ENCODE measurements at places on chromosomes 1 and 21.
A peak's percentile ranks its signal among the peaks of the same experiment; 100 is the strongest.

- DNase-seq = no peak
Observed at GRCh38 chr21:14762734-14763694, 216.9 kb upstream of the SAMSN1 start.

- no peak for DNase-seq
Observed at GRCh38 chr1:220809704-220810103, 23.0 kb downstream of the MTARC1 start.

DNA sequence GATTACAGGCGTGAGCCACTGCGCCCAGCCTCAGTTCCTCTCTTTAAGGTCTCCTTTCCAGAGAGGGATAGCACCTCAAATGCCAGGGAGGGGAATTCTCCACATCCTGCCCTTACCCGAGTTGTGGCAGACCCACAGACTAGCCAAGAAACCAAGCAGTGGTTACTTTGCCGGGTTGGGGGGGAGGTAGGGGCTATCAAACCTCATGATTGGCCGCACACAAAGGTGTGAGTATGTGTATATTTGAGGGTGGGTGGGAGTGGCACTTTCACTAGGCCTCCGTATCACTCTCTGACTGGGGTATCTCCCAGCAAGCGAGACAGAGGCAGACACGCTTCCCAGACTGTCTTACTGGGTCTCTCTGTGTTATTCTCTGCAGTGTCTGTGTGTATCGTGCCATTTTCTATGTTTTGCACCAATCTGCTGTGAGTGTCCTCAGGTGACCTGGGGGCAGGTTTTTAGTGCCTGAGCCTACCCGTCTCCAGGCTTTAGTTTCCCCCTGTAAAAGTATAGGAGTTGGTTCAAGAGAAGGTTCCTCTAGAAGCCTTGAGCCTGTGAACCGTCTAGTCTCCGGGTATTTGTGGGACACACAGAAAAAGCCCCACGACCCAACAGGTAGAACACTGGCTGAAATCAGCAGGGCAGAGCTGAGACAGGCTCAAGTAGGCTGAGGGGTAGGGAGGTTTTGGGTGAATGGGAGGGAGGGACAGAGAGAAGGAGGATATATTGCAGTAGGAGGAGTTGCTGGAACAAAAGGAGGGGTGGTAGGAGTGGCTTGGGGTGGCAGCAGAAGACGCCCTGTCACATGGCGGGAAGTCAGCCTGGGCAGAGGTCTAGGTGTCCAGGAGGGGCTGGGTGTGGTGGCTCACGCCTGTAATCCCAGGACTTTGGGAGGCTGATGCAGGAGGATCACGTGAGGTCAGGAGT is 10.3 kb downstream of the LMNA start:
- DNase-seq = no peak

- no peak for DNase-seq
Observed at GRCh38 chr1:34842952-34843371, 16.6 kb downstream of the SMIM12 start.

DNA sequence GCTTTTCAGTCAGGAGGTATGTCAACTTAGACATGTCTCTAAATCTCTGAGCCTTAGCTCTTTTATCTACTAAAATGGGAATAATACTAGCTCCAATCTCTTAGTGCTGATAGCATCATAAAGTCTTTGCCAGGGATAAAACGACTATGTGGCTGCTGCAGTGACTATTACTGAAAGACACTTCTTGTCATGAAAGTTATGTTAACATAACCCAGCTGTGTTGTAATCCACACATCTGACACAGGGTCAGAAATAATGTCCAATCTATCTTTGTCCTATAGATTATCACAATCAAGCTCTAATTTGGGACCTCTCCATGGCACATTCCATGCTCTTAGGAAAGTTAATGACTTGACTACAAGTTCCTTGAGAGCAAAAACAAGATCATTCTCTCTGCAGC is 62.8 kb downstream of the JAK1 start:
- no peak for DNase-seq

DNA sequence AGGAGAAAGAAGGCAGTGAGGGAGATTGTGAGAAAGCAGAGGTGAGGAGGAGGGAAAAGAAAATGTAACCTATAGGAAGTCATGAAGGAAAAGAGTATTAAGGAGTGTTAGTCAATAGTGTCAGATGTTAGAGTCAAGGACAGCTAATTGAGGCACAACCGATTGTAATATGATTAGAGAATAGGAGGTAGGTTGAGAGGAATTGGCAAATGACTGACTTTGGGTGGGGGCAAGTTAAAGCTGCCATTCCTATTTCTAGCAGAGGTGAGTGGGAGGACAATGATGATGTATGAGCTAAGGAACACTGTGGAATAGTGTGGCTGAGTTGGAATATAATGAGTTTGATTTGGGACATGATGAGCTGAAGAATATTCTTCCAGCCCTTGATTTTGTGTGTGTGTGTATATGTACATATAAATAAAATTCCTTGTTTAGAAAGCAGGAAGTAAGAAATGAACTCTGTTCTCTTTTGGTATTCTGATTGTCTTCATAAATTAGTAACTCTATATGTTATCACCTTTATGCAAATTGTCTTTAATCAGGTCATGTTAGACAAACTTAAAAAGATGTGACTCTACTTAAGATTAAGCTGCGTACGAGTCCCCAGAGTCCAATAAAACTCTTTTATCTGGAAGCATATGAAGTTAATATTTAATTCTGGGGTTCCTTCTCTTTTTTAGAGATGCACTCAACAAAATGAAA is 98.4 kb downstream of the FNBP1L start:
- DNase-seq = no peak

GRCh38 chr1:3557366-3557765 is 53.9 kb downstream of the MEGF6 start:
- no peak for DNase-seq

- no peak for DNase-seq
Observed at GRCh38 chr1:7667625-7668218, 103.4 kb upstream of the VAMP3 start.

- DNase-seq = no peak
Observed at GRCh38 chr1:70146488-70146887, 58.9 kb downstream of the LRRC40 start.

- DNase-seq = no peak
Observed at GRCh38 chr1:27087371-27088220, 67.3 kb downstream of the SLC9A1 start.

GRCh38 chr21:17858747-17859146 is 39.6 kb upstream of the C21orf91 start:
- no peak for DNase-seq

DNA sequence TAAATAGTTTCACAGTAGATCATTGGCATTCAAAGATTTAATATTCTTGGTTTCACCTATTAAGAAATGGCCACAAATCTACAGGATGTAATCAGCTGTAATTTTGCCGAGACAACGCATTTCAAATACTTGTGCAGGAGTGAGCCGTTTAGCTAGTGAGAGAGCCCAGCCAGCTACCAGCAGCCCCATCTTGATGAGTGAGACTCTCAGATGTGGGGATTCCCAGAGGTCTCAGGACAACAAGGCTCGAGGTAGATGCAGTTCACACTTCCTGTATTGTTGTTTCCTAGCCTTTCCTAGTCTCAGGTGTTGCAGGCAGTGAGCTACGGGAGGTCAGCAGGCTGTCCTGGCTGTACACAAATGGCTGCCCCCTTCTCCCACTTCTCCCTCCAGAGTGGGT is 108.6 kb downstream of the PBX1 start:
- no peak for DNase-seq

DNA sequence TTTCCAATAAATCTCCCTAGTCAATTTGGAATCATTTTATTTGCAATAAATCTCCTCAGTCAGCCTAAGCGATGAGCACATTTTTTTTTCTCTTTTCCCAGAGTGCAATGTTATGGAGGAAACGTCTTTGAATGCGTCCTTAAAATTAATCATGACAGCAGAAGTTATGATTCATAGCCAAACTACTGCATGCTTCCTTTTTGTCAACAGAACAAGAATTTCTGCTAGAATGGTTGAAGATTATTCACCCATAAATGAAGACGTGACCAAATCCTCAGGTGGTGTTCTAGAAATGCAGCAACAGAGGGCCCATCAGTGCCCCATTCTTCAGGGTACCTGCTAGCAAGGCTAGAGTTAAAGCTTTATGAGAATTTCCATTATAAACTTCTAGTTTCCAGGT is 407.9 kb upstream of the PKN2 start:
- no peak for DNase-seq

- no peak for DNase-seq
Observed at GRCh38 chr1:181061487-181061886, 27.0 kb upstream of the IER5 start.

DNA sequence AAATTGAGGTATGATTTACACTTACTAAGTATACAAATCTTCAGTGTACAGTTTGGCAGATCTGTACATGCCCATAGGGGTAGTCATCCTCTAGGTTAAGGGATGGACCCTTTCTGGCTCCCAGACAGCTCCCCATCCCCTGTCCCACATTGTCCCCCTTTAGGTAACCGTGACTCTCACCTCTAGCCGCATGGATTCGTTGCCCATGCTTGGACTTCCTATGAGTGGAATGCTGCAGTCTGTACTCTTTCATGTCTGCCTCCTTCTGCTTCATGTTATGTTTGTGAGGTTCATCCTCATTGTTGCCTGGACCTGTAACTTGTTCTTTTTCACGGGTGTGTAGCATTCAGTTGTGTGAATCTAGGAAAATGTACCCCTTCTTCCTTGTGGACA is 20.3 kb downstream of the SLC37A1 start:
- no peak for DNase-seq

- no peak for DNase-seq
Observed at GRCh38 chr1:188715566-188715965, 1762.1 kb downstream of the BRINP3 start.

GRCh38 chr1:19644681-19645410 is 735 bp downstream of the NBL1 start:
- no peak for DNase-seq

GRCh38 chr1:13781907-13782633 is 82.1 kb downstream of the PRDM2 start:
- DNase-seq = no peak

GRCh38 chr1:227735539-227736285 is 477 bp downstream of the SNAP47 start:
- DNase-seq = no peak

GRCh38 chr1:147569587-147570241 is 28.4 kb downstream of the BCL9 start:
- no peak for DNase-seq

DNA sequence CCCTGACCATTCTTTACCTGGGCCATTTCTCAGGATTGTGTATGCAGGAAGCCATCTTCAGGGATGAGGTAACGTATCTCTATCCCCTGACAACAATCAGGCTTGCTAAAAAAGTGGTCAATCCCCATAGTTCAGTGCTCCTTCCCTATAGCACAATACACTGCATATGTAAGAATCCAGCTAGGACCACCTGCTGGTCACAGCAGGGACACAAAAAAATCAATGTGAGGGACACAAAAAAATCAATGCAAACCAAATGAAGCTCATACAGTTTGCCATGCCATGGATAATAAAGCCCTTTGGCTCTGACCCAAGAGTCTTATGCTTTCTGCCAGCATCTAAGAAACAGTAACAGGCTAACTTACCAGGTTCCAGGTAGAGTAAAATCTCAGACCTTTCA is 16.3 kb downstream of the ACBD6 start:
- DNase-seq = peak; percentile 53

- no peak for DNase-seq
Observed at GRCh38 chr1:86218859-86219258, 62.3 kb upstream of the COL24A1 start.

DNA sequence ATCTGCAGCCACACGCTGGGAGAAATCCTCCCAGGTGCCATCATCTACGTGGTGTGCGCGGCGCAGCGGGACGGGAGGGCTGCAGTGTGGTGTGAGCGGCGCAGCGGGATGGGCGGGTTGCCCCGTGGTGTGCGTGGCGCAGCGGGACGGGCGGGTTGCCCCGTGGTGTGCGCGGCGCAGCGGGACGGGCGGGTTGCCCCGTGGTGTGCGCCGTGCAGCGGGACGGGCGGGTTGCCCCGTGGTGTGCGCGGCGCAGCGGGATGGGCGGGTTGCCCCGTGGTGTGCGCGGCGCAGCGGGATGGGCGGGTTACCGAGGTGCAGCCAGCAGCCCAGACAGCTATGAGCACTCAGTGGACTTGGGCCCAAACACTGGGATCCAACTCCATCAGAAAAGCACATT is 4.7 kb downstream of the WRAP73 start:
- DNase-seq = no peak

DNA sequence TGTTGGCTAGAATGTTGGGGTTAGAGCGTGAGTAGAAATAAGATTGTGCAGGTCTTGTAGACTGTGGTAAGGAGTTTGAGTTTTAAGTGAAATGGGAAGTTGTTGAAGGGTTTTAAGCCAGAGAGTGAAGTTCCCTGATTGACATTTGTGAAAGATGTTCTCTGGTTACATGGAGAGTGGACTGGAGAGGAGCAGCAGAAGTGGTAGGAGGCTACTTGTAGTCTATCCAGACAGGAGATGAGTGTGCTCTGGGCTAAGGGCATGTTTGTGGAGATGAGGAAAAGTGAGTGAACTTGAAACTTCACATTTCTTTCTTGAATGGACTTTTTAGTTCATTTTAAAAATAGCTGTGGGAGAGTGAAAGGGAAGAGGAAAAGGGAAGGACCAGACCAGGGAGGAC is 37.0 kb downstream of the F3 start:
- no peak for DNase-seq

DNA sequence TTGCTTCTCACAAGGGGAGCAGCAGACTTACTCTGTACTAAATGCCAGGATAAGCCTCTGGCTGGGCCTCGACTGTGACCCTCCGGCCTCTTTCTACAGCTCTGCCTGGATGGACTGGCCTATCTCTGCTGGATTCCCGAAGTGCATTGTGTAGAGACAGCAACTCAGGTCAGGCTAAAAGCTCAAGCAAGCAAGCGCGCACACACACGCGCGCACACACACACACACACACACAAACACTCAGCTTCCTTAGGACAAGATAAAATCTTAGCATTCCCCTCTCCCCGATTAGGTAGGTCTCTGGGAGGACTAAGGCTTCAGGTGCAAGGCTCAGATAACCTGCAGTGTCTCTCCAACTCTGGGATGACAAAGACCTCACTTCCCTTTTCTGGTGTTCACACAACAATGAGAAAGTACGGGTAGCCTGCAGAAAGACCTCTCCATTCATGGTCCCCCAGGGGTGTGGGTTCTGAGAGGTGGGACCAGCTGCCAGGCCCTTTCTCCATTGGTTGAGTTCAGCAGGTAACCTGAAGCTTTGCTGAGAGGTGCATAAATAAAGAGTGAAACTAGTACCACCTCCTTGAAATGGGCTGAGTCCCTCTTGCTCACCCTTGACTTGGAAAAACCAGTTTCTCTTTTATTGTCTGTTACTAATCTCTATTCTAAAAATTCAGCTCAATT is 155.1 kb upstream of the CAMK1G start:
- peak; percentile 79 for DNase-seq

DNA sequence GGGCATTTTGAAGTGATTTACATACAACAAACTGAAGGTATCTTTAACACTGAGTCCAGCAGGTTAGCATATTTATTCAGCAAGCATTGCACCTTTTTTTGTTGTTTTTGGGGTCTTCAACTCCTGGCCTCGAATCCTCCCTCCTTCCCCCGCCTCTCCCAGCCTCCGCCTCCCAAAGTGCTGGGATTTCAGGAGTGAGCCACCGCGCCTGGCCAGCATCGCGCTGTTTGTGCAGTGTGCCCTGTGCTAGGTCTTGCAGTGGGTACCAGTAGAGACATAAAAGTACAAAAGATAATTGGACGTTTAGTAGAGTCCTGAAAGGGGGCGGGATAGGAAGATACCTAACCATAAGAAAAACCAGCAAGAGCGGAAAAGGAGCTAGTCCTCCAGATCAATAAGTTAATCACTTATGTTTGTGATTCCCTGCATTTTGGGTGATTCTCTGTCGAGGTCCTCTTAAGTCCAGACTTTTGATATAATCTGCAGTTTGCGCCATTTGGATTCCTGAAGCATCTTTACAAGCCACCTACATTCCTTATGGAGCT is 111.8 kb downstream of the OSBPL9 start:
- DNase-seq = no peak

Measured in NCI-H2107 (cell line).